ENCODE measurements at places on chromosomes 1 and 21.
A peak's percentile ranks its signal among the peaks of the same experiment; 100 is the strongest.

DNA sequence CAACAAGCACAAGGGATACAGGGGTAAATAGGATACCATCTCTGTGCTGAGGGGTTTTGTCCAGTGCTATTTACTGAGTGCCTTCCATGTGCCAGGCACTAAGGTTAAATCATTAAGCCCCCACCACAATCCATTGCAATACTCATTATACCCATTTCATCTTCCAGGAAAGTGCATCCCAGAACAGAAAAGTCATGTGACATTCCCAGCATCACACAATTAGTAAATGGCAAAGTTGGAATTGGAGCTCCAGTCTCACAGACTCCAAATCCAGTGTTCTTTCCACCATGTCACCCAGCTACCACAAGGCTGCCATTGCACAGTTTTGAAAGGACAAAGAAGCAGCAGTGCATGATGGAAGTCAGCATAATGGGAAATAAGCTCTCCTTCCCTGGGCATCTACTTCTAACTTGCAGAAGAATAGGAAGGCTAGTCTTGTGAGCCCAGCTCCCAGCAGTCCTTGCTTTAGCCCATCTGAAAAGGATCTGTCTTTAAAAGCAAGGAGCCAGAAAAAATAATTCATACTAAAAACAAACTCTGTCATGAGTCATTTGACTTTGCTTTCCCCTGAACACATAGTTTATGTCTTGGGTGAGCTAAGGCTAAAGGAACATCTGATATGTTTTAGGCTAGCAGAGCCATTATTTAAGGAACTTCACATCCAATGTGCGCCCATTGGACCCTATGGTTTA is 111.4 kb upstream of the HOOK1 start:
- no peak for DNase-seq

- peak; percentile 69 for DNase-seq
Observed at GRCh38 chr1:55478742-55479141, 263.6 kb upstream of the USP24 start.

DNA sequence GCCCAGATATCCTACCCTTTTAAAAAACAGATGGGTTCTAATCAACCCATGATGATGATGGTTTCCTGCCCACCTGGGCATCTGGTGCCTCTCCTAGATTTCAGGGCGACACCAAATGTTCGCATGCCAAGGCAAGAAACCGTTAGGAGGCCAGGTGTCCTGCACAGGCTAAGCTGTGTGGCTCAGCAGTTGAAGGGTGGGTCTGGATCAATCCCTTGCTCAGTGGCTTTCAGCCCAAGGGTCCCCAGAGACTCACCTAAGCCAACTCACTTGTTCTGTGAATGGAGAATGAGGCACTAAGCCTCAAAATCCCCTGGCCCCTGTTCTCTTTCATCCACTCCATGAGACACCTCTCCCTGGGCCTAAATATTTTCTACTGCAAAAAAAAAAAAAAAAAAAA is 169.1 kb upstream of the EDN2 start:
- DNase-seq: no peak

- no peak for DNase-seq
Observed at GRCh38 chr1:243312952-243313634, 57.3 kb downstream of the SDCCAG8 start.

- no peak for DNase-seq
Observed at GRCh38 chr1:174289644-174290310, 130.5 kb downstream of the RABGAP1L start.
